H7 (cell line): ENCODE measurements at places on chromosomes 7 and 10. TPM values are rescaled to one million over a fixed set of nuclear protein-coding genes. Genes with fewer than 3 reads are reported as not detected.
A peak's percentile ranks its signal among the peaks of the same experiment; 100 is the strongest.

Gene FXYD4
- not detected in 2 replicates for total RNA-seq

DNA sequence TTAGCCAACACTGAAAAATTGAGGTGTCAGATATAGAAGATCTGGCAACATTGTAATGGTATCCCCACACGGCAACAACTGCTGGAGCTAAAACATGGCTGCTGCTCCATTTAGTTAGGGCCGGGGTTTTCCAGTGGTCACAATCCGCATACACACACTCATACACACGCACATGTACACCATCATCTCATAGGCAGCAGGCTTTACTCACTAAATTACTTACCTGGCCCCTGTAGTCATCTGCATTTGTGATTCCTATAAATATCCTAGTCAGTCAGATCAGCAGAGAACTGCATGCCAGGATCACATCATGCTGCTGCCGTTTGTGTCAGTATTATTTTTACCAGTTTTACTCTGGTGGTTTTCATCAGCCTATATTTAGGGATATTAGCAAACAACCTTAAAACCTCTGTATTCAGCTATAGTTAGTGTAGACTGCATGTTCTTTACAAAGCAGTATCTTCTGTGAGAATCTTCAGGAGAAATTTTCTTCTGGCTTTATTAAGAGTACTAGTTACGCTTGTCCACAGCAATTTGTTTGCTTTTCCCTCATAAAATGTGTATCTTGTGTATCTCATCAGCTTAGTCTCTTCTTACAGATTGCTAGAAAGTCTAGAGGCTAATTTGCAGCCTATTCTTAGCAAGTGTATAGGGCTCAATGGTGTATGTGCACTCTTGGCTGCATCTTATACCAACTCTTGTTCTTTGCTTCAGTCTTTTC lies 38.3 kb upstream of the PTPN12 start:
- DNase-seq: no peak

Gene FAM237B
- not detected in 2 replicates for total RNA-seq

DNA sequence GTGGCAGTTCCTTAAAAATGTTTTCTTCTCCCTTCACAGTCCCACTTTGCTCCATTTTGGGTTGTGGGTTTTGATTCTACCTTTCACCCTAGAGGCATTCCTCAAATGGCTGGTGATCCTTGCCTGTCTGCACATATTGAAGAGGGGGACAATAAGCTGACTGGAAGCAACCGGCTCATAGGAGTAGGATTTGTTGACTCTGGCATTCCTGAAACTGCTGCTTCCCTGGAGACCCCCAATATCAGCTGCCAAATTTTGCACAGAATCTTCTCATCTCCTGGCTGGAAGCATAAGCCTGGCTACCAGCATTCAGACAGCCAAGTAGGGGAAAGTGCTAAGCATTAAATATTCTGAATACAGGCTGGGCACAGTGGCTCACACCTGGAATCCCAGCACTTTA lies 53.7 kb downstream of the KIF5B start:
- DNase-seq: no peak

- no peak for DNase-seq
These were observed 62.8 kb upstream of the CUX1 start for GRCh38 chr7:101754424-101755159.

GRCh38 chr7:90078921-90079320 lies 75.3 kb upstream of the STEAP1 start:
- no peak for DNase-seq

Gene LSM5
- 41.6 and 48.3 TPM in 2 replicates for total RNA-seq

Gene CDCA7L
- total RNA-seq: 128 and 174 TPM in 2 replicates

GRCh38 chr10:59126261-59126660 lies 50.2 kb upstream of the PHYHIPL start:
- no peak for DNase-seq

- no peak for DNase-seq
These were observed 51.9 kb downstream of the NEURL1 start for GRCh38 chr10:103545366-103545765.

Gene TMEM176A
- total RNA-seq: not detected in 2 replicates

DNA sequence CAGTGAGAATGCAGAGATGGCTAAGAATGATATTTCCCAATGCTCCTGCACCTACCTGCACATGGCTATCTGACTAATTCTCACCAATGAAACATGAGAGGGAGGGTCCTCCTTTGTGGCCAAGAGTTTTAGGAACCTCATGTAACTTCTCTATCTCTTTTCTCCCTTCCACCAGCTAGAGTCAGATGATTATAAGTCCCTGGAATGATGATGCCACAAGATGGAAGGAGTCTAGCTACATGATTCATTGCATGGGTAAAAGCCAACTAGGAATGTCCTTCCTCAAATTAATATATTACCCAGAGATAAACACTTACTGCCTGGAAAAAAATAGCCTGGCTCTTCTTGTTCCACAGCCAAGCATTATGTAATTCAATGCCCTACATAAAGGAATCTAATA lies 55.1 kb upstream of the AASS start:
- no peak for DNase-seq

DNA sequence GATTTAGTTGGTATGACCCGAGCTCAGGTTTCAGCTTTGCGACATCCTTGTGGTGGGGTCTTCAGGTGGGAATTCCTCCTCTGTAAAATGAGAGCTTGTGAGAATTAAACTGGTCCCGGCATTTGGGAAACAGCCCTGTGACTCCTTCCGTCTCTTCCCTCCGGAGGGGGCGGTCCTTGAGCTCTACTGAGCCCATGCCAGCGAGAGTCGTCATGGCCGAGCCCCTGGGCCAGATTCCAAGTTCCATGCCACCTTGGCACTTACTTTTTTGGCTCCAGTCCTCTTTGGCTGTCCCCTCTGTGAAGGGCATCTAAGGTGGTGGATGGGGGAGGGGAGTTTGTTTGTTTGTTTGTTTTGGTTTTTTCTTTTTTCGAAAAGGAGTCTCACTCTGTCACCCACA lies 47.6 kb downstream of the GTF2IRD1 start:
- DNase-seq: peak; percentile 64
